ENCODE measurements at places on chromosomes 4 and X. TPM values are rescaled to one million over a fixed set of nuclear protein-coding genes. Genes with fewer than 3 reads are reported as not detected.

The MAGEC1 gene
- total RNA-seq: not detected

The CYSLTR1 gene
- total RNA-seq: 0.98 TPM

The SLC26A1 gene
- total RNA-seq: 2.9 TPM

The MXRA5 gene
- 4.7 TPM for total RNA-seq

The H2AZ1 gene
- total RNA-seq: 177 TPM

The RNF128 gene
- total RNA-seq: 5.6 TPM

The PLAC8 gene
- not detected for total RNA-seq

The EPGN gene
- 6.9 TPM for total RNA-seq

The PNMA6A gene
- total RNA-seq: 1.2 TPM

GRCh38 chrX:14930663-14931062 lies 57.4 kb downstream of the MOSPD2 start:
- no peaks in the 10 kb centered on the region for H3K4me1 ChIP-seq
- no peak overlapping the region for H3K27ac ChIP-seq
- no peaks in the 10 kb centered on the region for H3K36me3 ChIP-seq
- DNase-seq: no peak

- no peak for DNase-seq
- H3K4me1 ChIP-seq: no peaks in the 10 kb centered on the region
- H3K4me3 ChIP-seq: no peak overlapping the region
- H3K27me3 ChIP-seq: no peaks in the 10 kb centered on the region
These were observed 171.1 kb upstream of the ANKRD50 start for GRCh38 chr4:124883632-124884031.

GRCh38 chr4:183348706-183349659 lies 26.8 kb upstream of the CLDN24 start:
- H3K27ac ChIP-seq: no peak overlapping the region
- no peaks in the 10 kb centered on the region for H3K36me3 ChIP-seq
- H3K4me1 ChIP-seq: no peaks in the 10 kb centered on the region
- DNase-seq: no peak
- H3K27me3 ChIP-seq: no peaks in the 10 kb centered on the region

DNA sequence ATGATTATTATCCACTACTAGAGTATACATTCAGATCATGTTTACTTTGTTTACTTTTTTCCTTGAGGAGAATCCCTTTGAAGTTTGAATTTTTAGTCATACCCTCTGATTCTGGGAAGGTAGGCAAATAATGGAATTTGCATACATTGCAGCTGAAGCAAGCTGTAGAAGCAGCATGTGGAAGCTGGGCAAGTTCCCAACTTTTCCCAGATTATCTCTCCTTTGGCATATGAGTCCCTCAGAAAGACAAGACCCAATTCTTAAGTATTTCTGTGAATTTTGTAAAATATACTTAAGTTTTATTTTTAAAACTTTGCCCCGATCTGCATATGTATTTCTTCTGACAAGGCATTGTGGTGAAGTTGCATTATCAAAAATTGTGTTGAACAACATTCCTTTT lies 94.9 kb downstream of the CNKSR2 start:
- DNase-seq: no peak
- no peaks in the 10 kb centered on the region for H3K27me3 ChIP-seq
- H3K4me1 ChIP-seq: no peaks in the 10 kb centered on the region

DNA sequence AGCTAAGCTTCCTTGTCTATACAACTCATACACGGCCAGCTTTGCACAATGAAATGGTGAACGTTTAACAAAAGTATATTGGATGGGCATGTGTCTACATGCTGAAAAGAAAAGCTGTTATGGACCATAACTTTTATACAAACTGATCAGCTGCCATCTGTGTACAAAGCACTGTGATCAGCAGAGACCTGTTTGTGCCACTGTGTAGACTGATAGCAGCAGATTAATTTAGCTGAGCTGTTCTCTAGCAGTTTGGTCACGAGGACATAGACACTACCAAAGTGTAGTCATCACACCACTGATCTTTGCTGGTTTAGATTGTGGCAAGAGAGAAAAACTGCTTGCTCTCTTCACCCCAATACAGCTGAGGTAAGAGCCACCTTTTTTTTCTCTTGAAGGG lies 124.5 kb downstream of the RAPGEF2 start:
- H3K27me3 ChIP-seq: no peaks in the 10 kb centered on the region
- peaks cover 24% of the 10 kb centered on the region for H3K4me1 ChIP-seq
- no peak for DNase-seq

DNA sequence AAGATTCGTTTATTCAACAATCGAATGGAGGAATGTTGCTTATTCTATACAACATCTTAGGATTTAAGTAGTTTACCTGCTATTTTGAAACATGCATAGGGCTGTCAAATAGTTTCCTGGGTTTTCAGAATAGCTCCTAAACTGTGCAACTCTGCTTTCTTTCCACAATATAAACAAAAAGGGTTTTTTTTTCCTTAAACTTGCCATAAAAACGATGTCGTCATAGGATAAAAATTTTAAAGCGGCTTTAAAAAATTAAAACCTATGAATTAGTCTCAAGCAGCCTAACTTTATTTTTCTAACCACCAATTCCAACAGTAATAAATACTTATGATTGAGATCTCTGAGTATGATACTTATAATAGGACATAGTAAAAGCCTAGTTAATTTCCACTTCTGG lies 21.6 kb upstream of the STIM2 start:
- H3K27ac ChIP-seq: no peak overlapping the region
- no peak for DNase-seq
- H3K4me3 ChIP-seq: no peak overlapping the region
- no peaks in the 10 kb centered on the region for H3K4me1 ChIP-seq
- H3K27me3 ChIP-seq: no peaks in the 10 kb centered on the region
- H3K36me3 ChIP-seq: no peaks in the 10 kb centered on the region

DNA sequence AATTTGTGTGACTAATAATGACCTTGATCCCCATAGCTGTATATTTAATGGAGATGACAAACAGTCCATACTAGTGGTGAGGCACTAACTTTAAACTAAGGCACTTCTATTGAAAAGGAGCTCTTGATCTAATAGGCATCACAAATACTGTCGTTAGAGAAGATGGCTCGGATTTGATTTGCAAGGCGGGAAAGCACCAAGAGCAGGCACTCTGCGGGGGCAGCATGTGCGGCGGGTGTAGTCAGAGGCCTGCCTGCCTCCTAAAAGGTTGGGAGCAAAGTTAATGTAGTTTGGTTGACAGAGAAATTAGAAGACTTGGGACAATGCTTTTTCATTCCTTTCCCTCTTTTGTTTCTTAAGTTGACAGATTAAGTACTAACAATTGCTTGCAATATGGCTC lies 278.8 kb downstream of the CFAP299 start:
- H3K27ac ChIP-seq: no peak overlapping the region
- no peaks in the 10 kb centered on the region for H3K4me1 ChIP-seq
- no peaks in the 10 kb centered on the region for H3K27me3 ChIP-seq

DNA sequence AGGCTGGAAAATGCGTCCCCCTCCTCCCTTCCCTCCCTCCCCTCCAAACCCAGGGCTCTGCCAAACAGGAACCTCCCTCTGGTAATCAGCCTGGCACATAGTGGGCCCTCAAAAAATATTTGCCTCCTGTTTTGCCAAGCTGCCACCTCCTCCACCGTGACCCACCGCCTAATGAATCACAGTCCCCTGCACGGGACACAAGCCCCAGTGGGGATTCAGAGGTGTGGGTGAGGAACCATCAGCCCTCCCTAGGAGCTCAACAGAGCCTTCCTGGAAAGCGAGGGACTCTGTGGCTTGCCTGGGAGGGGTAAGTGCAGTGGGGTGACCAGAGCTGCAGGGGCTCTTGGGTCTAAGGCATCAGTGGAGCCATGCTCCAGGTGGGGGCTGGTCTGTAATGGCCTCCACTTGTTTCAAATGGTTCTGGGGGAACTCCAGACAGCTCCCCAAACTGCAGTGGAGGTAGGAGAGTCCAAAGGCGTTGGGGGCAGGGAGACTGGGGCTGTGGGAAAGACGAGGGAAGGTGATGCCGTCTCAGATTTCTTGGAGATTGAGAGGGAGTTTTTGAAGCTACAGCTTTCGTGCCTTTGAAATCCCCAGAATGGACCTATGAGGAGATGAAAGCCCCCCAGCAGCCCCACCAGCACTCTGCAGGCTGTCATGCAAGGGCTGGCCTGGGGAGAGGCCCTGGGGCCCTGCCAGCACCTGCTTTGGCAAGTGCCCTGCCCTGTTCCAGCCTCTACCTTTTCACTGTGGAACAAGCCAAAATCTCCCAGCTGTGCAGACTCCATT lies 1.0 kb upstream of the PPP2R2C start:
- no peak overlapping the region for H3K27ac ChIP-seq
- H3K27me3 ChIP-seq: no peaks in the 10 kb centered on the region
- peak; percentile 67 for DNase-seq
- no peaks in the 10 kb centered on the region for H3K36me3 ChIP-seq

GRCh38 chr4:142933207-142933606 lies 87.1 kb upstream of the INPP4B start:
- H3K36me3 ChIP-seq: no peaks in the 10 kb centered on the region
- no peaks in the 10 kb centered on the region for H3K4me1 ChIP-seq
- DNase-seq: no peak
- no peak overlapping the region for H3K27ac ChIP-seq
- no peaks in the 10 kb centered on the region for H3K27me3 ChIP-seq

DNA sequence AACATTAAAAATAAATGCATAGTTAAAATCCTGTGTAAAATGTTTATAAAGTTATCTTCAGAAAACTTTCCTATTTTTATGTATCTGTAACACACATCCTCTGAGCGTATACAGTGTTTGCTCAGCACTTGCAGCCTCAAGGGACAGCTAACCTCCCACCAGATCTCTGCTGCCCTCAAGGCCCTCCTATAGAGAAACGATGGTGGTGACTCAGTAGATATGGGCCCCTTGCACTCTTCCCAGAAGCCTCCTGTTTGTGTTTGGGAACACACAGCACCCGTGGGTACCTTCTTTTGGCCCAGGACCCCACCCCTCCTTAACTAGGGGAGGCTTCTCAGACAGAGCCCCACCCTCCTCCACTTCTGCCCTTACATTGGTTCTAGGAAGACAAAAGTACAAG lies 26.7 kb downstream of the PJA1 start:
- no peak overlapping the region for H3K4me3 ChIP-seq
- no peaks in the 10 kb centered on the region for H3K27me3 ChIP-seq
- H3K36me3 ChIP-seq: no peaks in the 10 kb centered on the region
- H3K4me1 ChIP-seq: peaks cover 4% of the 10 kb centered on the region

- no peak overlapping the region for H3K27ac ChIP-seq
- H3K4me1 ChIP-seq: peaks cover 4% of the 10 kb centered on the region
- no peaks in the 10 kb centered on the region for H3K36me3 ChIP-seq
- DNase-seq: no peak
- no peak overlapping the region for H3K4me3 ChIP-seq
- H3K27me3 ChIP-seq: no peaks in the 10 kb centered on the region
These were observed 105.3 kb upstream of the NKX1-1 start for GRCh38 chr4:1511441-1512041.

DNA sequence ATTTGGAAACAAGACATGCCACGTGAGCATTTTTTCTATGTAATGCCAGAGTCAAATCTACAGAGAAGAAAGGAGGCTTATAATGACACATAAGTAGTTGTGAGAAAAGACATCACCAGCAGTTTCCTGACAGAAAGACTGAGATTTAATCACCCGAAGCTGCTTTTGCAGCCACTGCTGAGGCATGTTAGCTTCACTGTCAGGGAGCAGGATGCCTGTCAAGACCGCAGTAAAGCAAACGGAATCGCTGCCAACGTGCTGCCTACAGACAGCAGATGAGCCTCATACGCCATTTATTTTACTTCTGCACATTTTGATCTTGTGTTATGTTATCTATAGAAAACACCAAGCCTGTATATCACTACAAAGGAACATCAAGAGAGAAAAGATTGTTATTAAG lies 68.7 kb upstream of the NDST3 start:
- no peak overlapping the region for H3K4me3 ChIP-seq

GRCh38 chr4:100240008-100240407 lies 49.7 kb upstream of the DDIT4L start:
- no peak overlapping the region for H3K4me3 ChIP-seq
- DNase-seq: no peak
- H3K36me3 ChIP-seq: no peaks in the 10 kb centered on the region
- H3K27ac ChIP-seq: no peak overlapping the region
- H3K4me1 ChIP-seq: no peaks in the 10 kb centered on the region

- no peak overlapping the region for H3K4me3 ChIP-seq
- peaks cover 3% of the 10 kb centered on the region for H3K27me3 ChIP-seq
- H3K36me3 ChIP-seq: no peaks in the 10 kb centered on the region
- peaks cover 70% of the 10 kb centered on the region for H3K4me1 ChIP-seq
These were observed 10.1 kb downstream of the BCOR start for GRCh38 chrX:40087425-40088298.

GRCh38 chrX:134186362-134187121 lies 50.4 kb upstream of the CCDC160 start:
- H3K36me3 ChIP-seq: no peaks in the 10 kb centered on the region
- DNase-seq: no peak
- H3K27ac ChIP-seq: no peak overlapping the region
- no peak overlapping the region for H3K4me3 ChIP-seq

DNA sequence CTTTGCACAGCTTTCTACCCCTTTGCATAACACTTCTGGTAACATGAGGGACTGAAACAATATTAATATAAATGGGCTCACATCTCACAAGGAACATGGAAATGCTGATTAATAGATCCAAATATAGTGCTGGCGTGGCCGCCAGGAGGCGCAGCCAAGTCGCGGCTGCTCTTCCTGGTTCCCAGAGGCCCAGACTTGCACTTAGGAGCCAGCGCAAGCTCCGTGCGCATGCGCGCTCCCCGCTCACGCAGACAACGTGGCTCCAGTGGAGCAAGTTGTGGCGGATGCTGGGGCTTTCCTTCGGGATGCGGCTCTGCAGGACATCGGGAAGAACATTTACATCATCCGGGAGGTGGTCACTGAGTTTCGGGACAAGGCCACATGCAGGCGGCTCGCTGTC lies 318.3 kb upstream of the SLC7A11 start:
- H3K4me3 ChIP-seq: no peak overlapping the region
- no peaks in the 10 kb centered on the region for H3K4me1 ChIP-seq
- no peaks in the 10 kb centered on the region for H3K36me3 ChIP-seq
- H3K27ac ChIP-seq: no peak overlapping the region
- H3K27me3 ChIP-seq: no peaks in the 10 kb centered on the region

DNA sequence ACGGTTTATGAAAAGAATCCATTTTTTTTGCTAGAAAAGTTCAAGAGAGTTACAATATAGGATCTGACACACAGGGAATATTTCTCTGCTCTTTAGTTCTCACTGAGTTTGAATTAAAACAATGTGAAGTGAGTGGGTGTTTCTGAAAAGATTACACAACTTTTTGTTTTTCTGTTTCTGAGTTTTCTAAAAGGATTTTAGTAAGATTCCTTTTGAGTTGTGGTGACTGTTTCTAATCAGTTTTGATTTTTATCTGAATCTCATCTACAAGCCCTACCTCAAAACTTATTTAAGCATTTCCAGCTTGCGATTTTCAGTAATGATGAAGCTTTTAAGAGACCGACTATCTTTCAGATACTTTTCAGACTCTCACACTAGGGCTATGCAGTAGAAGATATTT lies 141.7 kb downstream of the GPAT3 start:
- H3K27ac ChIP-seq: no peak overlapping the region
- H3K27me3 ChIP-seq: no peaks in the 10 kb centered on the region
- H3K36me3 ChIP-seq: no peaks in the 10 kb centered on the region
- no peaks in the 10 kb centered on the region for H3K4me1 ChIP-seq
- DNase-seq: no peak

- H3K27ac ChIP-seq: no peak overlapping the region
- H3K4me1 ChIP-seq: peaks cover 22% of the 10 kb centered on the region
- no peaks in the 10 kb centered on the region for H3K36me3 ChIP-seq
- peak overlapping the region; percentile 48 for H3K4me3 ChIP-seq
- peaks cover 14% of the 10 kb centered on the region for H3K27me3 ChIP-seq
These were observed 8.1 kb upstream of the GSX2 start for GRCh38 chr4:54091637-54092404.

Measured in vagina (tissue), 2 donors.